ENCODE measurements at places on chromosomes 2 and 18.

GRCh38 chr2:9416962-9417316, 6.4 kb downstream of the ITGB1BP1 start:
- ATAC-seq: no peak

GRCh38 chr18:63465059-63465458, 11.7 kb upstream of the SERPINB5 start:
- ATAC-seq: no peak

- ATAC-seq: no peak
These were observed 112.8 kb downstream of the PHLPP1 start for GRCh38 chr18:62828091-62828640.

- no peak for ATAC-seq
These were observed 42.6 kb downstream of the MRPS9 start for GRCh38 chr2:105080461-105080860.

GRCh38 chr18:57982372-57983021, 61.5 kb upstream of the NEDD4L start:
- no peak for ATAC-seq

DNA sequence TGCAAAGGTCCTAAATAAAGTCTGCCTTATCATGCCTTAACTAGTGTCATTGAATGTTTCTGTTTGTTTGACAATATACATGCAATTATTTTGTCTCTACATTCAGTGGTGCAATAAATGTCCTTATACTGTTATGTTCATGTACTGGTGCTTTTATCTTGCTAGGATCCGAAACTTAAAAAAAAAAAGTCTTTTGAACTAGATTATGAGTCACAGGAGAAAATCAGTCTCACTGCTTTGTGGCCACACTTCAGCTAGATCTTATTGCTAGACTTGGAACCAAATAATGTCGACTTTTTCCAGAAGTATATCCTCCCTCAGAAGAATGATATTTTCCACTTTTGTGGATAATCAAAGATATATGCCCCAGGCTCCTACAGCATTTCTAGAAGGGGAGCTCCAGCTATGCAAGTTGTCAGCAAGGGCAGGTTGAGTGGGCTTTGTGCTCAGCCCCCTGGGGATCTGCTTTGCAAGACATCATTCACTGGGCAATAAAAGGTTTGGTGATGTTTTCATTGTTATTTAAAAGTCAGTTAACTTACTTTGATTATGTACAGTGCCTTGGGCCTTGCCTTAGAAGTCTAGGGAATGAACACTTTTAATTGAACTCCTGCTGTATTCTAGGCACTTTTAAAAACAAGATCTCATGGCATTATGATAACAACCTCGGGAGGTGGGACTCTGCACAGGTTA, 157.1 kb upstream of the LRRTM1 start:
- ATAC-seq: no peak

DNA sequence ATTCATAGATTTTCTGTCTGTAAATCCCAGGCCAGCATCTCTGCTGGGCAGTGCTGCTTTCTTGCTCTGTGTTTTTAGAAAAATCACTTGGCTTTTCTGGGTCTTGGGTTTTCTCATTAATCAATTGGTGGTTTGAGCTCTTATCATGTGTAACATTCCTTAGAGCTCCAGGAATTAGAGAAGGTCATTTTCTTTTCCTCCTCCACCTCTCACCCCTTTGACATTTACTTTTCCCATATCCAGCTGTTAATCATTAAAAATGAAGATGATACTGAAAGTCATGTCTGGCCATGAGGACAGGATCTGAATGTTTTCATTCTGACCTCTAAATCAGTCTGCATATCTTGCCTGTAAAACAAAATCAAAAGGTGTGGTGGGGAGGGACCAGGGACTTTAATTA, 111.0 kb downstream of the LRRTM1 start:
- ATAC-seq: no peak

DNA sequence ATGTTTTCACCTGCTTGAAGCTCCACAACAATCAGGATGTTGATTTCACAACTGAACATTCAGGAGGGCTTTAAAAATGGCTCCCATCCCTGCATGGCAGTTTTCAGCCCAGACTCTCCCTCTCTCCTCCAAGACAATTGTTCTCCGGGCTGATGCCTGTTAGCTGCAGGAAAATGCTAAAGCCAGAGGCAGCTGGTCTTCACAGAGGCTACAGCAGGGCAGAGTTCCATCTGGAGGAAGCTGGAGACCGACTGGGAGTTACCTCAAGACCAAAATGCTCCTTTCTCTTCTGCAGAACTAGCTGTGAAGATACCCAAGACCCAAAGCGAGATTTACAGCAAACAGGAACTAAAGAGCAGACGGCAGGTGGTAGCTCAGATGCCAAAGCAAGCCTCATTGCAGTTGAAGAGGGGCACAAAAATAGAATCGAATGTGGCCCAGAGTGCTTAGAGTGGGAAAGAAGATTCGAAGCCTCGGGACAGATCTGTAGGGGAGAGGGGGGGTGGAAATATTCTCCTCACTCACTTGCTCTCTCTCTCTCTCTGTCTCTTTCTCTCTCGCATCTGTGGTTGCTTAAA, 423.6 kb downstream of the ZNF521 start:
- ATAC-seq: no peak

DNA sequence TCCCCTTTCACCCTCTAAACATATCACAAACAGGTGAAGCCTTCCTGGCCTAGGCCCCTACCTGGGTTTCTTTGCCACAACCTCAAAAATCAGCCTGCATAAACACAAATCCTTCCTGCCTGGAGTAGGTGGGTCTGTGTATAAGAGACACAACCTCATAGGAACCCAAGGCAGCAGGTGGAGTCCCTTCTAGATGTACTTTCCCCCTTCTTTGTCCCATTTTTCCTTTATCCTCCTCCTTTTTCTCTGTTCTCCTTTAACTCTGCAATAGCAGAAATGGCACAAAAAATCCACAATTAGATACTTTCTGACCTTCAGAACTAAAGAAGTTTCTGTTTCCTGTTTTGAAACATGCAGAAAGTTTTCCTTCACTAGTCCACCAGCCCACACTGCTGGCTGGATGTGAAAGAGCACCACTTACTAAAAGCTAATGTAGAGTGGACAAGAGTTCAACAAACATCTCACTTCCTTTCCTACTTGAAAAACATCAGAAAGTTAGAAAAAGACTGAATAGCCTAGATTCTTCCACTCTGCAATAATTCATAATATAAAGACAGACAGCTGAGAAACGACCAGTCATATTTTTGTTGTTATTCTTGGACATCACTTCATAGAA, 11.2 kb downstream of the SLC40A1 start:
- ATAC-seq: peak; percentile 69

GRCh38 chr2:5748946-5749345, 56.8 kb downstream of the SOX11 start:
- ATAC-seq: no peak

- no peak for ATAC-seq
These were observed 32.5 kb downstream of the NPAS2 start for GRCh38 chr2:100852447-100852846.

GRCh38 chr2:119441376-119442225, 9.9 kb downstream of the TMEM37 start:
- no peak for ATAC-seq

- ATAC-seq: no peak
These were observed 69.9 kb upstream of the BCL2L11 start for GRCh38 chr2:111050701-111051376.

GRCh38 chr2:156563994-156564753, 128.0 kb downstream of the GPD2 start:
- ATAC-seq: no peak

DNA sequence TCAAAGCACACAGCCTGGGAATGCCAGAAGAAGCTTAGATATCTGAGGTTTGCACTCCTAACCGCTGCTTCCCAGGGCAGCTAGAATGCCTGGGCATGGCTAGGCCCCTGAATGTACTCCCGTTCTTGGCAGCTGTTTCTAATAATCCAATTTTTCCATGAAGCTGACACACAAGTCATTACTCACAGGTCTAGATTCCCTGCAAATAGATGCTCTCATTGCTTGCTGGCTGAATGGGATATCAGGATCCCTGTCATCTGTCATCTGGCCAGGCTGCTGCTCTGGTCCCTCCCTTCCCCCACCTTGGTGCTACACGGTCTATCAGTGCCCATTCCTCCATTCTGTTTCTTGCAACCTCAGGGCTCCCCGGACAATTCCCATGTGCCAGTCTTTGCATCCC, 40.7 kb upstream of the TEX51 start:
- peak; percentile 47 for ATAC-seq

DNA sequence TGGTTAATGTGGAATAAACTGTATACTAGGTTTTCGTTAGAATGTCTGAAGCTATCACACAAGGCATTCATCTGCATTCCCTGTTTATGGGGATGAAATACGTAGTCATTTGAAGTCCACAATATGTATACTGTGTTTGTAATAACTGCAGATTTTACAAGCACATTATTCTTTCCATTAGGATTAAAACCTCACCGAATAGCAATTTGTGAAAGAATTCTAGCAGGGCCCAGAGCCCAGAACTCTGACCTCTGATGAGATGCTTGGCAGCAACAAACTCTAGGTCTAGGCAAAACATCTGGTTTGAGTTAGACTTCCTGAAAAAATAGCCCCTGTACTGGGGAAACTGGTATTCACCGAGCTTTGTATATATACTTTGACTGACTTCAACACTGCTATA, 158.2 kb downstream of the SRBD1 start:
- ATAC-seq: peak; percentile 90

DNA sequence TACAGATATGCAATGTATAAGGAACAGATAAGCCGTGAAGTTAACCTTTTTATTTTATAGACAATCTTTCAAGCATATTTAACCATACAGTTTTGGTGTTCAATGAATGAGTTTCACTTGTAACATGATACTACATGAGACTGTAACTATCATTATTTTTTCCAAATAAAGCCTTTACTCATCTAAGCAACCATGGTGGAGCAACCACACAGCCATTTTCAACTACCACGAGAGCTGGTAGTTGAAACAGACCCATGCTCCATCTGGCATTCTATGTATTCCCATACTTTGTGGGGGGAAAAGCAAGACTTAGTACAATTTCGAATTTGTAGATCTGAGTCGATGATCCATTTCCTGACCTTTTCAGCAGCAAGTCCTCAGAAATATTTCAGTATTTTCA, 159.3 kb upstream of the RND3 start:
- ATAC-seq: no peak

DNA sequence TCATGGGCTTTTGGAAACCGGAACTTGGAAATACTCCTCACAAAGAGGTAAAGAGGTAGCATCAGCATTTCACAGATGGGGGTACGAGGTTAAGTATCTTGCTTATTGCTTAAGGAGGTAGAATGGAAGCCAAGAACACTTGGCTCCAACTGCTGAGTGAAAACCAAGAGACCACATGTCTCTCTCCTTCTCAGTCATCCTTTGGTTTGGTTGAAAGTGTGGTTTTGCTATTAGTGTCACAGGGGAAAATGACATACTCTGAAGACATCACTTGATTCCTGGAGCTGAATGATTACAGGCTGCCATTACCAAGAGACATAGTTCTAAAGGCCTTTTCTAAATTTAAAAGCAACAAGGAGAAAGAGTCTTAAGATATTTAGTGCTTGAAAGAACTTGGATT, 41.5 kb downstream of the ANTXR1 start:
- ATAC-seq: no peak

- ATAC-seq: peak; percentile 70
These were observed 244.6 kb upstream of the RND3 start for GRCh38 chr2:150732064-150732463.

- ATAC-seq: no peak
These were observed 40.4 kb upstream of the PDCL3 start for GRCh38 chr2:100522430-100522829.

DNA sequence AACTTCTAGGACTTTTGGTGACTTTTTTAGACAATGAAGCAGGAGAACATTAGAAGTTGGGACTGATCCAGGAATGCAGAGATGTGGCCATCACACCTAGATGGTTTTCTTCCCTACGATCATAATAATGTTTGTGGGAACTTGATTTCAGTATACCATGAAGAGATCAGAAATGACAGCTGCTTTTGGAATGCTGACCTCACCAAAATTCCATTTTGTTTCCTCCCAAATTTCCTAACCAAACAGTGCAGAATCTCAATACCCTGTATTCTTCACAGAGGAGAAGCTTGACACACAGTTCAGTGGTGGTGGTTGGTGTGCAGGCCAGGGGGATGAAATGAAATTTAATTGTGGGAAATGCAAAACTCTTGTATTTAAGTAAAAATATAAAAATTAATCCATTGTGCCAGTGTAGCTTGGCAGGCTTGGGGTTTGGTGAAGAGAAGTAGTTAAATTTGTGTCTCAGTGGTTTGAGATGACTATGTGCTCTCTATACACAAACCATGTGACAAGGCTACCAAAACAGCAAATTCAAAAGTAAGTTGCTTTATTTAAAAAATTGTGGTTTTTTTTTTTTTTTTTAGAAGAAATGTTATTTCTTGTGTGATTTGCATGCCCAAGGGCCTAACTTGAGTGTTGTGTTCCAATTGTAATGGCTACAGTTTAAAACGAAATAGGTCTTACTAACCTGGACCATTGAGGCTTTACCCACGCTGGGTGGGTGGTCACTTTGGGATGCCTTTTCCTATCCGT, 252.4 kb downstream of the LPIN1 start:
- no peak for ATAC-seq

DNA sequence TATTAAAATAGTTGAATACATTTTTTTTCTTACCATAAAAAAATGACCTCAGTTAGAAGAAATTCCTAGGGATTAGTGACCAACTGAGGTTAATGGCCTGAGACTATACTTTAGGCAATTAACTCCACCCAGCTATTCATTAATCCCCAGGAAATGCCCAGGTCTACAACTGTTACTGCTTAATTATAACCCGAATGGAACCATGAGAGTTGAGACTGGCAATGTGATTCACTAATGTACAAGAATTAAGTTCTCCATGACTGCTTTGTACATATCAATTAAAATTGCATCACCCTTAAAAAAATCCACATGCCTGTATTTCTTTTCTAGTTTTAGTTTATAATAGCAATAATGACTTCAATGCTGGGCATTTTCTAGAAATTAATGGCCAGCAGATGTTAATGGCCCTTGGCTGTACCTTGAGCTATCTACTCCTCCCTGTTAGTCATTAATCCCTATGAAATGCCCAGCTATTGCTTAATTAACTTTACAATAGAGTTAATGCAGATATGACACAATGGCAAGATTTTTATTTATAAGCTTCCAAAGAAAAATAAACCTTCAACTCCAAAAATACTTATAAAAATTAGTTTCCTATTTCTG, 44.1 kb downstream of the ERBB4 start:
- ATAC-seq: no peak

GRCh38 chr2:79191081-79191480, 31.5 kb upstream of the REG3A start:
- no peak for ATAC-seq

GRCh38 chr2:148832637-148833036, 42.4 kb upstream of the KIF5C start:
- no peak for ATAC-seq

GRCh38 chr2:208556983-208557484, 150.4 kb downstream of the PTH2R start:
- no peak for ATAC-seq

Measured in SK-N-SH treated with all-trans-retinoic acid at 6 μM for 48 hours (cell line).